Kasumi-1 (cell line): ENCODE measurements at places on chromosomes 2 and 18.

DNA sequence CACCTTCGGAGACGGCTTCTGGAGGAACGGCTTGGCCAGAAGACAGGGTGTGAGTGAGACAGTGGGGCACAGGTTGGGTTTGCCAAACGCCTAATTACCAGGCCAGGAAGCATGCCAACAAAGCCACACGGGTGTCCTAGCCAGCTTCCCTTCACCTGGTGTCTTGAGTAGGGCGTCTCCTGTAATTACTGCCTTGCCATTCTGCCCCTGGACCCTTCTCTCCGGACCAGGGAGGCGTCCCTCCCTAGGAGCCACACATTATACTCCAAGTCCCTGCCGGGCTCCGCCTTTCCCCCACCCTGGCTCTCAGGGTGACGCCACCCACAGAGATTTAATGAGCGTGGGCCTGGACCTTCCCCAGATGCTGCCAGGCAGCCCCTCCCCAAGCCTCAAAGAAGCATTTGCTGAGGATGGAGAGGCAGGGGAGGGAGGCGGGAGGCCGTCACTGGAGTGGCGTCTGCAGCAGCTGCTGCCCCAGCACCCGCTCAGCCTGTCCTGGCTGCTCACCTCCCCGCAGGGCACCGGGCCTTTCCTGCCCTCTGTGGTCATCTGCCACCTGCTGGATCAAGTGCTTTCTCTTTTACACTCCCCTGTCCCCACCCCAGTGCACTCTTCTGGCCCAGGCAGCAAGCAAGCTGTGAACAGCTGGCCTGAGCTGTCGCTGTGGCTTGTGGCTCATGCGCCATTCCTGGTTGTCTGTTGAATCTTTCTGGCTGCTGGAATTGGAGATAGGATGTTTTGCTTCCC lies 20.7 kb downstream of the FOSL2 start:
- no peak for DNase-seq

GRCh38 chr2:164843346-164843911 lies 1.8 kb upstream of the COBLL1 start:
- no peak for DNase-seq

DNA sequence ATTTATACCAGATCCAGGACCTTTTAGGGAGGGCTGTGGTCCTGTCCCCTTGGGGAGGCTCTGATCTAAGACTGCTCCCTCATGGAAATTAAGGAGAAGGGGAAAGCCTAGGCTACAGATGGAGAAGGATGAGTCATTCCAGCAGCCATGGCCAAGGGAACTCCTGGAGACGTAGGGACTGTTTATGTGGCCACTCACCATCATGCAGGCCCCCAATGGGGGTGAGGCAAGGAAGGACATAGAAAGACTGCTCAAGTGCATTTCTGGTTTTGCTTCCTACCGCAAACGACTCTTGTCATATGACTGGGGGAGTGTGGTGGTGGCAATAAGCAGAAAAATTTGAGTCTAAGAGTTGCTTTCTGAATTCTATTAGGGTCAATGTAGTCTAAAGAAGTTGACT lies 54.0 kb upstream of the CYP1B1 start:
- DNase-seq: no peak

DNA sequence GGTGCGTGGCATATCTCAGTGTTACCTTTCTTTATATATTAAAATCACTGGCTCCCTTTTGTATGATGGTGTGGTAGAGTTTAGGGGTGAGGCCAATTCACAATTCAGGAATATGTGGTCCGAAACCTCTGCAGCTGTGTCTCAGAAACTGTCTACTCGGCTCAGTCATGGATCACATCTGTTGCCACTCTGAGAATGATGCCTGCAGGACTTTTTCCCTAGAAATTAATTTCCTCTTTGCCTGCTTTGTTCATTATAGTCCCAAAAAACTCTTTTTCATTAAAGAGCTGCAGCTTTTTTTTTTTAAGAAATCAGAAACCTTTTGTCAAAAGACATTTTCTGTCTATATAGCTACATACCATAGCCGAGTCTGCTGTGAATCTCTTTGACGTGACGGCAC lies 104.9 kb upstream of the NFATC1 start:
- no peak for DNase-seq

- no peak for DNase-seq
Measured at GRCh38 chr18:24995056-24995455, 356.9 kb downstream of the ZNF521 start.

GRCh38 chr2:70686577-70687460 lies 81.2 kb downstream of the ADD2 start:
- peak; percentile 28 for DNase-seq

DNA sequence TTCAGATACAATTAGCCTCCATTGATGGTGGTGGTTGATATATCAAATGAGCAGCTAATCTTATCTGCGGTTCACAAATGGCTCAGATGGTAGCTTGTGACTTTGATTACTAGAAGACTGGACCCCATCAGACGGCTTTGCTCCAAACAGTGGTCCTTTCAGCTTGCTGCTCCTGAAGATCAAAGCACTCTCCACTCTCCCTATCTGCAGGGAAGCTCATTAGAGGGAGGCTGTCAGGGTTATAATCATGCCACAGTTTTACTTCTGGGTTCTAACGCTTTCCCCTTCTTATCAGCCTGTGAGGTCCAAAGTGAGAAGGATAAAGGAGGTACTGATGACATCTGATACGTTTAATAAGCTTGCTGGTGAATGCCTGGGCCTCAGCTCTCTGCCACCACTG lies 247.1 kb upstream of the NT5C1B start:
- no peak for DNase-seq

- DNase-seq: no peak
Measured at GRCh38 chr2:195468771-195469170, 188.3 kb upstream of the SLC39A10 start.

DNA sequence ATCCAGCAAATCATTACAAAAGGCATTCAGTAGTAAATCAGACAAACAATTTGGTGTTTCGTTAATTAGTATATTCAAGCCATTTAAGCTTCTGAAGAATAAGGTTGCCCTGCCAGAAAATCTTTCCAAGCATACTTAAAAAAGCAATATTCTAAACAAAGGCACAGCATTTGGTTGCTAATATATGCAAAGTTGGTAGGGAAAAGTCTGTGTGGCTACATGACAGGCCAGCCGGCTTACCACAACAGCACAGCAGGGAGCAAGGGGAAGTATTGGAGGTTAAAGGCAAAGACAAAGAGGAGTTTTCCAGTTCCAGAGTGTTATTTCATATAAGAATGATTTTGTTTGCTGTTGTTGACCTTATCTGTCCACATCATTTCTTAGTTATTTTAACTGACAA lies 282.3 kb downstream of the MBD5 start:
- peak; percentile 35 for DNase-seq

GRCh38 chr2:211416373-211416772 lies 860.0 kb downstream of the CPS1 start:
- no peak for DNase-seq

GRCh38 chr2:210660-211059 lies 53.2 kb downstream of the SH3YL1 start:
- DNase-seq: no peak

DNA sequence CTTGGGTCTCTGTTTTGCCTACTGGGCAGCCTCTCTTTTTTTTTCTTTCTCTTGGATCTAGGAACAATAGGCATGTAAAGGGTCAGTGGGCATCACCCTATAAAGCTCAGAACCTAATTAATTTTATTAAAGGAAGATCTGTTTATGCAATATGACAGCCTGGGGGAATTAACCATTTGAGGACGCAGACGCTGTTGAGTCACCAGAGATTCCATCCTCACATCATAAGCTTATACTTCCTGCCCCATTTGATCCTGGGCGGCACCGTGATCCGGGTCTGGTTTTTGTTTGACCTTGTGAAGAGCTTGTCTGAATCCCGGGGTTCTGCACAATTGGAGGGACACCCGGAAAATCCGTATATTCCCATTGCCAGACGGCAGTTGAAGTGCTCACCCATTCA lies 16.8 kb upstream of the BCL11A start:
- DNase-seq: no peak

DNA sequence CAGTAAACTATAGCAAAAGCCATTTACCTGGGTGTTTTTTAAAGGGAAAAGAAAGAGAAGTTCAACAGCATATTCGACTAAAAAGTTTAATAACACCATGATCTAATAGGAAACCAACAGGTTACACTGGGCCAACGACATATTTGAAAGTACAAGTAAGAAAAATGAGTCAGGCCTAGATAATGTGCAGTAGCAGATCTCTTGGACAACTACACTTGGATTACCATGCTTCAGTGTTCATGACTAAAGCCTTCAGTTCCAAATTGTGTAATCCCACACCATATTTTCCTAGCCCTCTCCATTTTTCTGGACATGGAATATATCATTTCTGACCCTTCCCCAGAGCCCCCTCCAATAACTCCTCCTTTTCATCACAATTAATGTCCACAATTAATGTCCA lies 39.1 kb upstream of the FIGN start:
- DNase-seq: no peak

GRCh38 chr18:62539284-62540165 lies 16.7 kb downstream of the ZCCHC2 start:
- no peak for DNase-seq

- DNase-seq: no peak
Measured at GRCh38 chr2:45987856-45988255, 309.4 kb upstream of the EPAS1 start.

GRCh38 chr2:67246791-67247190 lies 150.3 kb upstream of the ETAA1 start:
- DNase-seq: no peak
